GM13977 (cell line): ENCODE measurements at places on chromosomes 1 and 21.

- no peak for DNase-seq
Observed at GRCh38 chr1:30871276-30871871, 37.2 kb downstream of the SDC3 start.

GRCh38 chr1:51231120-51231519, 5.0 kb upstream of the RNF11 start:
- DNase-seq: no peak

GRCh38 chr1:212067787-212068186, 32.2 kb downstream of the DTL start:
- no peak for DNase-seq

GRCh38 chr1:152745289-152745704, 12.5 kb upstream of the KPRP start:
- DNase-seq: no peak

GRCh38 chr21:35020436-35020835, 28.7 kb downstream of the RUNX1 start:
- no peak for DNase-seq

- no peak for DNase-seq
Observed at GRCh38 chr1:211331011-211331709, 4.5 kb downstream of the TRAF5 start.

GRCh38 chr1:46406881-46407608, 12.9 kb downstream of the FAAH start:
- DNase-seq: no peak
